Esophagus muscularis mucosa (tissue), 4 donors: ENCODE measurements at places on chromosomes 5 and 9.
A peak's percentile ranks its signal among the peaks of the same experiment; 100 is the strongest.

DNA sequence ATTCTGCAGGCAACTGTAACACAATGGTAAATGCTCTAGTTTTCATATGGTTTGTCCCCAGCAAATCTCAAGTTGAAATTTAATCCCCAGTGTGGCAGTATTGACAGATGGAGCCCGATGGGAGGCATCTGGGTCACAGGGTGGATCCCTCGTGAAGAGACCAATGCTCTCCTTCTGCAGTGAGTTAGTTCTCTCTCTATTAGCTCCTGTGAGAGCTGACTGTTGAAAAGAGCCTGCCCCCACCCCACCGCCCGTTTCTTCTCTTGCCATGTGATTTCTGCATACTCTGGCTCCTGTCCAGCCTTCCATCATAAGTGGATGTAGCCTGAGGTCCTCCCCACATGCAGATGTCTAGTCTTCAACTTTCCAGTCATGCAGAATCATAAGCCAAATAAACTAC, 27.0 kb downstream of the IARS1 start:
- no peak overlapping the region for H3K27ac ChIP-seq
- no peak overlapping the region for H3K4me3 ChIP-seq
- no peak for DNase-seq
- no peaks in the 10 kb centered on the region for H3K27me3 ChIP-seq
- no peaks in the 10 kb centered on the region for H3K4me1 ChIP-seq

GRCh38 chr9:5841771-5842573, 9.1 kb upstream of the ERMP1 start:
- no peak overlapping the region for H3K4me3 ChIP-seq
- no peaks in the 10 kb centered on the region for H3K27me3 ChIP-seq
- H3K27ac ChIP-seq: no peak overlapping the region
- no peak for DNase-seq

DNA sequence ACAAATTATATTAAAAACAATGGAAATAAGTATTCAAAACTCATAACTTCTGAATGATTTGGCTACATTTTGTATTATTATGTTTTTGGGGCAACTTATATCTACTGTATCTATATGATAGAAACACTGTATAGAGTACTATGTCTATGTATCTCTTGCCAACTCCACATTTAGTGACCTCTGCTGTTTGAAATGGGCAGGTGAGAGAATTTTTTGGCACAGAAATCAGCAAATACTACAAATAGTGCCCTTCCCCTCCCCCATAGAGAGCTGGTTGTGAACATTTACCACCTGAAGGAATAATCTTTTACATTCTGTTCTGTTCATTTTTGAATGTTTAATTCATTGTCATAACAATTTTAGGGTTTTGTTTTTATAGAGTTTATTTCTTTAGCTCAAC, 545.3 kb downstream of the PDE4D start:
- no peak for DNase-seq
- H3K27ac ChIP-seq: no peak overlapping the region
- no peak overlapping the region for H3K4me3 ChIP-seq

DNA sequence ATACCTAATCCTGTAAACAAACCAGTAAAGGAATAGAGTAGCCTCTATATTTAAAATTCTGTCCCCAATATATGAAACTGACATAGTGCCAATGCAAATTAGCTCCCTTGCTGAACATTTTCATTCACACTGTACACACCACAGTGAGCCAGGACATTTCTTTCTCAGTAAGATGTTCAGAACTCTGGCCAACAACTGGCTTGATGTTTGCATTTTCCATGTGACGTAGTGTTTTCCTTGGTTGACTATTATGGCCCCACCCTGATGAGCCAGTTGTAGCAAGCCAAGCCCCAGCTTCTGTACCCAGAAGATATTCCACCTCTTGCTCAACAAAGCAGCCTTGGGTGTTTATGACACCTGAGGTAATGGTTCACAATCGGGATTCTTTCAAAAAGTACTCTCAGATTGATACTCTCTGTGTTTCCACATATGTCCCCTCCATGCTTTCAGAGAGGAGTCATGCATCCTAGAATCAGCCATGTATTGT, 17.7 kb upstream of the ANXA1 start:
- peaks cover 23% of the 10 kb centered on the region for H3K4me1 ChIP-seq
- H3K27me3 ChIP-seq: no peaks in the 10 kb centered on the region
- no peaks in the 10 kb centered on the region for H3K36me3 ChIP-seq
- no peak overlapping the region for H3K27ac ChIP-seq
- no peak overlapping the region for H3K4me3 ChIP-seq
- no peak for DNase-seq

GRCh38 chr5:82676661-82677060, 398.5 kb upstream of the RPS23 start:
- H3K27ac ChIP-seq: no peak overlapping the region
- no peaks in the 10 kb centered on the region for H3K4me1 ChIP-seq
- no peaks in the 10 kb centered on the region for H3K36me3 ChIP-seq
- DNase-seq: no peak
- H3K27me3 ChIP-seq: no peaks in the 10 kb centered on the region

DNA sequence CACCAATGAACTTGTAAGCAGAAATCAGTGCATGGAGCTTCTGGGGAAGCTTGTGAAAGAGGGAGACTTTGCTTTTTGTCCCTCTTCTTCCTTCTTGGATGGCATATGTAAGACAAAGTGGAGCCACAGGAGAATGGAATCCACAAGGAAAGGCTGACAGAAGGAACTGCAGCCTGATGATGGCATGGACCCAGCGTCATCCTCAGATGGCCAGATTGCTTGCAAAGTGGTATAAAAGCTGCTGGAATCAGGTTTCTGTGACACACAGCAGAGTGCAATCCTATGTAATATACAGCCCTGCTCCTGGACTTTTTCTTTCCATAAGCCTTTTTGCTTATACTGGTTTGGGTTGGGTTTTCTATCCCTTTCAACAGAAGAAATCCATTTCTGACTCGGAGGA, 31.4 kb upstream of the SPARC start:
- H3K27ac ChIP-seq: peak overlapping the region; percentile 45
- no peaks in the 10 kb centered on the region for H3K27me3 ChIP-seq
- no peaks in the 10 kb centered on the region for H3K36me3 ChIP-seq
- no peak for DNase-seq

- H3K27ac ChIP-seq: no peak overlapping the region
- no peaks in the 10 kb centered on the region for H3K27me3 ChIP-seq
- H3K4me3 ChIP-seq: no peak overlapping the region
- H3K36me3 ChIP-seq: no peaks in the 10 kb centered on the region
- H3K4me1 ChIP-seq: peaks cover 21% of the 10 kb centered on the region
These were observed 67.4 kb downstream of the CARTPT start for GRCh38 chr5:71786337-71787055.

DNA sequence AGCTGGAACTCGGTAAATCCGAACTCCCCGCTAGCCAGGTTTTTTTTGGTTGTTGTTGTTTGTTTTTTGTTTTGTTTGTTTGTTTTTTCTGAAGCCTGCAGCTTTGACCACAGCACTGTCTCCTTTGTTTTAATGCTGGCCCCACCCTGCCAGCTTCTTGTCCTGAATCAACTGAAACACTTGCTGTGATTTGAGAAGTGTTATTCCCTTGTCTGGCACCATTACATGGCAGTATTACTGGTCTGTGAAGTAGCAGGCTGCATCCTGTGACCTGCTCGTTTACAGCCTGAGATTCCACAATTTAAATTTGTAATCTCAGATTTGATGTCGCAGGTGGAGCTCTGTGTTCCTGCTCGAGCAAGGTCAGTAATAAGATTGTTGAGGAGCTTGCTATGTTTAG, 1.4 kb upstream of the SLC36A2 start:
- DNase-seq: peak; percentile 66
- H3K36me3 ChIP-seq: no peaks in the 10 kb centered on the region
- H3K4me1 ChIP-seq: peaks cover 12% of the 10 kb centered on the region

- no peak for DNase-seq
- H3K4me3 ChIP-seq: peak overlapping the region; percentile 54
- no peak overlapping the region for H3K27ac ChIP-seq
- H3K4me1 ChIP-seq: peaks cover 38% of the 10 kb centered on the region
These were observed 671 bp downstream of the LRRC26 start for GRCh38 chr9:137168904-137169856.

- H3K27me3 ChIP-seq: no peaks in the 10 kb centered on the region
- no peak overlapping the region for H3K27ac ChIP-seq
- H3K4me3 ChIP-seq: no peak overlapping the region
- no peak for DNase-seq
These were observed 44.0 kb upstream of the MAP1B start for GRCh38 chr5:72063219-72063819.

DNA sequence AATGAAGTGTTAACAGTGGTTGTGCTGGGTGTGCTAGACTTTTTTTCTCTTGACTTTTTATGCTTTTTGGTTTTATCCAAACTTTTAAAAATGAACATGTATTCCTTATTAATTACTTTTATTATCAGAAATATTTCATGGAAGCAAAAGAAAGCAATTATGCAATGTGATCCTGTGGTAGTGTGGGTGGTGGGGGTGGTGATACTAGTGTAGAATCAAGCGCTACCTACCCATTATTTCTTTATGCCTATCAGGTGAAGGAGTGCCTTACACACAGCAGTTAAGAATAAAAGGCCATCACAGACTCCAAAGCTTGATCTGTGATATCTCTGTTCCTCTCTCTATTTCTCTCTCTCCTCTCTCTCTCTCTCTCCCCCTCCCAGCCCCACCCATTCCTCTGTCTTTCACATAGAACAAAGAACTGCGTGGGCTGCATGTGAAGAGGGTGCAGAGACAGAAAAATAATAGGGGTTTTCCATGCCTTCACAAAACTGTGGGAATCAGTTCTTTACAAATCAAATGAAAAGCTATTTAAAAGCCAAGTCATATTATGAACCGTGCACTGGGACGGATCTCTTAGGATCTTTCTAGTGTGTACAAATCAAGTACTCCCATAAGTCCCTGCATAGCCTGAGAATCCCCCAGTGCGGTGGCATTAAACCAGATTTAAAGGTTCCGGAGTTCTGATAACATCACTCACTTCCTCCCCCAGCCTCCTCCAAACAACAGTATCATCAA, 351.2 kb downstream of the RAB3C start:
- peak; percentile 72 for DNase-seq
- no peaks in the 10 kb centered on the region for H3K4me1 ChIP-seq
- no peak overlapping the region for H3K27ac ChIP-seq
- H3K27me3 ChIP-seq: no peaks in the 10 kb centered on the region

DNA sequence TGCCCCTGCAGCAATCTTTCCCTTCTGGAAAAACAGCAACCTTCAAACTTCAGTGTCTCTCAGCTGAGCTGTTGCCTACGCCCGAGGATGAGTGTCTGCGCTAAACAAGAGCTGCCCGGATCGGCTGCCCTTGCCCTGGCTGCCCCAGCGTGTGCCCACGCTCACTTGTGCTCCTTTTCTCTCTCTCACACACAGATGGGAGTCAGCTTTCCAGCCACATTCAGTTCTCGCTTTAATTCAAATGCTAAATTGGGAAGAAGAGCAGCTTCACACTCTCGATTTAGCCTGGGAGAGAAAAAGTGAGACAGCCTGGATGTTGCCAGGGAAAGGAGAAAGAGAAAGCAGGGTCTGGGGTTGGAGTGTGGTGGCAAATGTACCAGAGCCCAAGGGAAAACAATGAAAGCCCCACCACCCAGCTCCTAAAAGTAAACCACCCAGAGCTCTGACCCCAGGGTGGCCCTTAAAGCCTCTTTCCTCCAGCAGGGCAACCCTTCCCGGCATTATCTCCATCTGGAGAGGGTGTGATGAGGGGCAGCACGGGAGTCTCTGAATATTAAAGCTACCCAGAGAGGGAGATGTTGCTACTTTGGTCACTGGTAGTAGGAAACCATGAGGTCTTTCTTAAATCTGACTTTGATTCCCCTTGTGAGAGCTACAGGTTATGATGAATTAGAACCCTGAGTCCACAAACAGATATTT, 9.9 kb upstream of the EGR1 start:
- H3K36me3 ChIP-seq: no peaks in the 10 kb centered on the region
- H3K27me3 ChIP-seq: no peaks in the 10 kb centered on the region
- no peak overlapping the region for H3K4me3 ChIP-seq
- DNase-seq: no peak
- peaks cover 20% of the 10 kb centered on the region for H3K4me1 ChIP-seq

- no peak overlapping the region for H3K4me3 ChIP-seq
- H3K27me3 ChIP-seq: peaks cover 90% of the 10 kb centered on the region
- H3K36me3 ChIP-seq: no peaks in the 10 kb centered on the region
- H3K27ac ChIP-seq: no peak overlapping the region
- H3K4me1 ChIP-seq: peaks cover 64% of the 10 kb centered on the region
These were observed 93.9 kb upstream of the LMX1B start for GRCh38 chr9:126519660-126520420.

DNA sequence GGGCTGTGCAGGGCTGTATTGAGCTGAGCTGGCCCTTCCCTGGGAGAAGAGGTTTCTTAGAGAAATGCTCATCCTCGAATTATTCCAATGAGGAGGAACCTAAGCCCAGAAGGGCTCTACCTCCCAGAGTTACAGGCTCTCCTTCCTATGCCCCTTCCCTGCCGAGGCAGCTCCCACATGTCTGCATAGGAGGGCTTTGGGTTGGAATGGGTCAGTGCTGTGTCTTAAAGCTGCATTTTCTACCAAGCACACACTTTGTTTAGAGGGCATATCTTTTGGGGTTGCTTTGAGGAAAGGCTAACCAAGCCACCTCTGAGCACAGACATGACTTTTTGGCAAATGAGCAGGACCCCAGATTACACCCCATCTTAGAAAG, 9.1 kb downstream of the NEK6 start:
- DNase-seq: no peak
- H3K4me1 ChIP-seq: peaks cover 95% of the 10 kb centered on the region
- peaks cover 15% of the 10 kb centered on the region for H3K36me3 ChIP-seq
- H3K4me3 ChIP-seq: no peak overlapping the region
- H3K27ac ChIP-seq: peak overlapping the region; percentile 56
- no peaks in the 10 kb centered on the region for H3K27me3 ChIP-seq

GRCh38 chr9:121156263-121156731, 45.4 kb downstream of the RAB14 start:
- peaks cover 77% of the 10 kb centered on the region for H3K36me3 ChIP-seq
- no peak overlapping the region for H3K27ac ChIP-seq
- no peak for DNase-seq
- H3K4me1 ChIP-seq: no peaks in the 10 kb centered on the region

DNA sequence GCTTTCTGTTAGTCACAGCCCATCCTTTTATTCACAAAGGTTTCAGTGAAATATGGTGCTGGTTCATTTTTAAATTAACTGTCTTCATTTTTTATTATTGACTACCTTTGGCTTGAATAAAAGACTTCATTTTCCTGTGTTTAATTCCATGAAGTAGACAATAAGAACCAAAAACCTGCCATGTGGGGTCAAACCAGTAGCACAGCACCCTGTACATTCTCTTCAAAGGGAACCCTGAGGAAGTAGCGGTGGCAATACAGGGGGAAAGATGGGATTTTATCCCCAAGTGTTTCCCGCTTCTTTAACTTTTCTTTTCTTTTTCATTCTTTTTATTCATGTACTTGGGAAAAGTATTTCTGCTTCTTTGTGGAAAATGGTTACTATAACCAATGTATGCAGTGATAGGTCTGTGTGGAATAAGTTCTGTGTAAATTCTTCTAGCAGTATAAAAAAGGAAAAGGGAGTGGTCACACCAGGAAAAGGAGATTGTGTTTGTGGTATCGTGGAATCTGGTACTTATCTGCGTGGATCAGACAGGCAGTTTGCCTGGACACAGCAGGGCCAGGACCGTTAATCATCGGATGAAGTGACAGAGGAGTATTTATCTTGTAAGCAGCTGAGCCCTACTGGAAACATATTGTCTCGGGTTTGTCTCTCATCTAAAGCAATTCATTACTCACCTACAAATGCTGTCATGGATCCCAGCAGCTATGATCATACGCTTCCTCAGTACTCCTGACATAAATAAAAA, 94.2 kb downstream of the PPIC start:
- peaks cover 9% of the 10 kb centered on the region for H3K4me1 ChIP-seq
- H3K27ac ChIP-seq: no peak overlapping the region
- H3K4me3 ChIP-seq: no peak overlapping the region
- H3K36me3 ChIP-seq: no peaks in the 10 kb centered on the region

- DNase-seq: no peak
- no peaks in the 10 kb centered on the region for H3K27me3 ChIP-seq
- H3K4me1 ChIP-seq: no peaks in the 10 kb centered on the region
- no peak overlapping the region for H3K27ac ChIP-seq
These were observed 52.3 kb downstream of the PRKACG start for GRCh38 chr9:68961587-68961986.
